Posterior cingulate gyrus (tissue), 11 donors: ENCODE measurements at places on chromosomes 13 and 19.

DNA sequence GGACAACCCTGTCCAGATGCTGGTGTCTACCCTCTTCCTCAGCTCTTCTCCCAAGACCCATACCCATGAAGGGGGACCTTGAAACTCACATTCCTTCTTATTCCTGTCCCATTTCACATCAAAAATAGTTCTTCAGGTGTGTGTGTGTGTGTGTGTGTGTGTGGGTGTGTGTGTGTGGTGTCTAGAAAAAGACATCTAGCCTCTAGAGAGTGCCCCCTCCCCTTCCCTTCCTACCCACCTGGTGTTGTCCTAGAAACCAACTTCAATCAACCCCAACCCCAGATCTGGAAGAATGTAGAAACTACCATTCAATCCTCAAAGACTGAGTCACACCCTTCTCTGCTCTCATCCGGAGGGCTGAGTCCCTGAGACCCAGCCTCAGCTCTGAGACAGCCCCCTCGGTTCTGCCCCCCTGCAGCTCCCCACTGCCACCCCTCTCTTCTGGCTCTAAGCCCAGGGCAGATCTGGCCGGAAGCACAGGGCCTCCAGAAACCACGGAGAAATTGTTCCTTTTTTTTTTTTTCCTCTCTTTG lies 3.5 kb downstream of the KCNN4 start:
- DNase-seq: no peak

DNA sequence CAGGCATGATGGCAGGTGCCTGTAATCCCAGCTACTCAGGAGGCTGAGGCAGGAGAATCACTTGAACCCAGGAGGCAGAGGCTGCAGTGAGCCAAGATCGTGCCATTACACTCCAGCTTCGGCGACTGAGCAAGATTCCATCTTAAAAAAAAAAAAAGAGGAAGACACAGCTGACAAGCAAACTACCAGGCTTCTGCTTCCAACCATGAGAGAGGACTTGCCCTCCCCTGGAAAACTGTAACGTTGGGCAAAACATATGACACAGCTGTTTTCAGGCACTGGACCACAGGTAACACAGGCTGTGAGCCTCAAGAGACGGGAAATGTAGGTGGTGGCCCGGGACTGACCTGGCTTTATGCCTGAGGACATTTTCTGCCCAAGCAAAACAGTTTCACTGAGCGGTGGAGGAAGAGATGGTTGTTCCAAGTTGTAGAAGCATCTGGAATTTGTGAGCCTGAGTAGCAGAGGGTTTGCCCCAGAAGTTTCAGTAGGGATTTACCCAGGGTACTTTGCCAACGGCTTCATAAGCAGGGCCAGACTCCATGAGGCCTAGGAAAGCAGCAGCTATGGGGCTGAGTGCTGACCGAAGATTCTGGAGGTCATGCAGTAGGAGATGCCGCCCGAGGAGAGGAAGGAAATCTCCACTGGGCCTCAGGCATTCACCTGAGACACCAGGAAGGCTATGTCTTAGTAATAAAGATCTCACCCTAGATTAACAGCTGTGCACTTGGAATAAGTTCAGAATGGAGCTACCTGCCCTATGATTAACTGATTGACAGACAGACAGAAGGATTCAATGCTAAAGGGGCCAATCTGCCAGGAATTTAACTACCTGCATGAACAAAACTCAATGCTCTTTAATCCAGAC lies 88.0 kb downstream of the ABCC4 start:
- no peak for DNase-seq

DNA sequence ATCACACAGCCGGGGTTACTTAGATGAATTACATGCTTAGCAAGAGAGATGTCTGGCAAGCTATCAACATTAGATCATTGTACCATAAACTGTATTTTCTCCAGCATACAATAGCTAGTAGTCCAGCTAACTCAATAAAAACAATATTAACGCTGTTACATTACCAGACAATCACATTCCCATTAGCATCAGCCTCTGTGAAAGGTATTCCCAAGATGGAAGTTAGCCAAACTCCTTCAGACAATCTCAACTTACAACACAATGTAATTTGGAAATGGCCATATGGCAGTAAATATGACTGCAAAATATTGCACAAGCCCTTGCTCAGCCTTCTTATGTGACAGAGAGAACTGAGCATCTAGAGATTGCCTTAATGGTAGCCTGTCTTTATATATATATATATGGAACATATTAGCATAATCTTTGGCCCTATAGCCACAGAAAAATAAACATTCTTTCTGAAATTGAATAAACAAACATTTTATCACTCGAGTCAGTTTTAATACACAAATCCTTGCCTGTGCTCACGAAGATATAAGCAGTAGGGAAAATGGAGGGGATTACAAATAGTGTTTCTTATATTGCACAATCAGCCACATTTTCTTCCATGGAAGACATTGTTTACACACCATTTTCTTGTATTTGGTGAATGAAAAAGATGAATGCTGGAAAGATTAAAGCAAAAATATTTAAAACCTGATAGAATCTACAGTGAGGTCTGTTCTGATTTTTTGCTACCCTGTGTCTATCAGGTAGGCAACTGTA lies 1060.5 kb downstream of the DIAPH3 start:
- no peak for DNase-seq

DNA sequence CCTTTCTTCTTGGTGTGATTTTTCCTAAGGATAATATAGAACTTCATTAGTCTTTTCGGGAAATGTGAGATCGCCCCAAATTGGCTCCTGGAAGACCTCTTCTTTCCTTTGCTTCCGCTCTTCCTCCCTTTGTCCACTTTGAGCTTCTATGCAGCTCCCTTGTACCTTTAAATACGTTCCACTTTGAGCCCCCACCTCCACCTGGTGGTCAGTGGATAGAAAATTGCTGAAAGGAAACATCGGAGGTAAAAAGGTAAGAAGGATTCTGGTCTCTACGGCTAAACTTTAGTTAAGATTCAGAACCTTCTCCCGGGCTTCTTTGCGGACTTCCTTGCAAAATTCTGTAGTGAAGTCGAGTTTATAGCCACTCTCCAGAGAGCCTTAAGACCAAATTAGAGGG lies 55.0 kb upstream of the TM9SF2 start:
- DNase-seq: no peak

DNA sequence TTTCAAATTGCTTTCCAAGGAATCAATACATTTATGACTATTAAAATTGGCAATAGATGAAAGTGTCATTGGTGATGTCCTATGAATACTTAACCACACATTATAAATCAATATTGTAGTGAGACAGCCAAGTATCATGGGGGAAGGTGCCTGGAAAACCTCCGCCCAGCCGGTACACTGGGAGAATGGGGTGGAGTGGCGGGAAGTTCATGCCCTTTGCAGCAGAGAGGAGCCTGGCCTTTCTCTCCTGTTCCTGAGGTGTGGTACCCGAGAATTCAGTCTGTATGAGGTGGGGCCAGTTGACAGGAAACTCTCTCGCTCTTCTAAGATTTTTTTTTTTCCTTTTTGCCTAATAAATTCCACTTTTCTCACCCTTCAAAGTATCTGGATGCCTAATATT lies 25.4 kb upstream of the ABCC4 start:
- DNase-seq: no peak

DNA sequence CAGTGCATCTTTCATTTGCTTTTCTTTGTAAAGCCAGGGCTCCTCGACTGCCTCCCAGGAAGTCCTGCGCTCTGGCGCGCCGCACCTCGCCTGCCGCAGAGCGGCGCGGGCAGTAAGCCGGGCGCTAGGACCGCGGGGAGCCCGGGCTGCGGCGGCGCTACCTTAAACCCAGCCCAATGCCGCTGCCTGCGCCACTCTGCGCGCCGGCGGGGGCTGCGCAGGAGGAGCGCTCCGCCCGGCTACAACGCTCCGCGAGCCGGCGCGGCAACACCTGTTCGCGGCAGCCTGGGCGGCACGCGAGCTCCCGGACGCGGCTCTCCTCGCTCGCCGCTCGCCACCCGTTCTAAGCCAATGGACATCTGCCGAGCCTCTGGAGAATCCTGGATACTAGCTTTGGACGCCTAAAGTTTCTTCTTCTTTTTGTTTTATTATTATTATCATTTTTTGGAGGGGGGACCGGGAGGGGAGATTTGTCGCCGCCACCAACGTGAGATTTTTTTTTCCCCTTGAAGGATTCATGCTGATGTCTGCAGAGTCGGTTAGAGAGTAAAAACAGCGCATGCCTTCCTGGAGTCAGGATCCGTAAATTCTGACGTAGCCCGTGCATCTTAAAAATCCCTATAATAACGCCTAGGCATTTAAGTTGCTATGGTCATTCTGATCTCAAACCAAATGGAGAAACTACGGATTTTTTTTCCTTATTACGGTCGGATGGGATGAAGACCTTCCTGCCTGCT lies at the start of gene FGF9:
TSS of gene FGF9 (plus strand) at position 191 of the 737 bp plus-strand sequence. CDS start 840 bp downstream, outside the sequence.
- DNase-seq: peak; percentile 71

GRCh38 chr13:35473802-35474201 lies 2.7 kb downstream of the MAB21L1 start:
- no peak for DNase-seq

- DNase-seq: no peak
Measured at GRCh38 chr13:49082653-49083536, 107.2 kb downstream of the FNDC3A start.

- no peak for DNase-seq
Measured at GRCh38 chr13:43676320-43676719, 110.5 kb downstream of the ENOX1 start.

GRCh38 chr19:17843292-17843827 lies 4.4 kb downstream of the JAK3 start:
- DNase-seq: no peak

- no peak for DNase-seq
Measured at GRCh38 chr13:26442541-26442940, 114.9 kb upstream of the WASF3 start.

- no peak for DNase-seq
Measured at GRCh38 chr19:6766357-6767080, 716 bp downstream of the SH2D3A start.

- no peak for DNase-seq
Measured at GRCh38 chr19:18663940-18664530, 19.4 kb upstream of the CRTC1 start.

DNA sequence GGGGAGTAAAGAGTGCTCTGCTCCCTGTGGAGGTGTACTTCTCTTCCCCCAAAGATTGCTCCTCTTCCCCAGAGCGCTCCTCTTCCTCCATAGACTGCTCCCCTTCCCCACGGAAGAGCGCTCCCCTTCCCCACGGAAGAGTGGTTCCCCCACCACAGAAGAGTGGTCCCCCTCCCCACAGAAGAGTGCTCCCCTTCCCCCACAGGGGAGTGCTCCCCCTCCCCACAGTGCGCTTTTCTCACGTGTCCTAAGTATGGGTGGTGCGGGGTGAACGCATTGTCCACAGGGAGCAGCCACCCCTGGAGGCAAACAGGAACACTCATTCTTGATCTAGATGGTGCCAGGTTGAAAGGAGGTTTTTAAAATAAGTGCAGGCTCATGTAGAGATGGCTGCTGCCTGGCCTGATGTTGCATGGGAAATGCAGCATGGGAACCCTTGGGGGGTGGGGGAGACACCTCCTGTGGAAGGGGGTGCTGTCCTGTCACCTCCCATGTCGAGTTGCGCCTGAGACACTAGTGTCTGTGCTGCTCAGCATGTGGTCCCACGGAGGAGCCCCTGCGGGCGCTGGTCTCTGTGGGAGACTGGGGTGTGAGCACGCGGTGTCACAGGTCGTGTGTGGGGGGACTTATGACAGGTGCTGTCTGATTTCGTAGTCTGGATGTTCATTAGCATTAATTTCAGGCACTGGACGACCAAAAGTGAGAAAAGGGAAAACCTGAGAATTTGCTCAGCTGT lies 52.2 kb downstream of the ATP11A start:
- DNase-seq: no peak

DNA sequence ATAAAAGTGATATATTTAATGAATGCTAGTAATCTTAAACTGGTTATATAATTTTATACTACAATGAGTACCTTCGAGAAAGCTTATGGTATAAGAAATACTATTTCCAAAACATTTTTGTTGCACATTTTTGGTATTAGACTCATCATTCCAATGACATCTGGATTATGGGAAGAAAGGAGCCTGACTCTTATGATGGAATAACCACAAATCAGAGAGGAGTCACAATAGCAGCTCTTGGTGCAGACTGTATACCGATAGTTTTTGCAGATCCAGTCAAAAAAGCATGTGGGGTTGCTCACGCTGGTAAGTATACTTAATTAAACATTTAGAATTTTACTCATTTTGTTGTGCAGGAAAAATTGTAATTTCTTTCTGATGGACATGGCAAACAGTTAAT lies 3.9 kb downstream of the LACC1 start:
- no peak for DNase-seq

GRCh38 chr19:7678971-7679751 lies 1.5 kb upstream of the TRAPPC5 start:
- DNase-seq: no peak

DNA sequence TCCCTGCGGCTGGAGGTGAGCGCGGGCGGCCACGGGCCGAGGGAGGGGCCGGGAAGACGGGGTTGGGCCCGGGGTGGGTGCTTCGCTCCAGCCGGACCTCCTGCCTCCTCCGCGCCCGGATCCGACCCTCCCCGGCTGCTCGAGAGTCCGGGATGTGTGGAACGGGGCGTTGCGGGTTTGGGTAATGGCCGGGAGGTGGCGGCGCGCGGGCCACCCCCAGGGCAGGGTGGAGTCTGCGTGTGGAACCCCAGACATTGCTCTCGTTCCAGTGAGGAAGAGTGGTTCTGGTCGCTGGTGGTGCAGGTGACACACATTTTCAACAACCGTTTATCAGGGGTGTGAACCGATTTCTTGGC lies 38.8 kb downstream of the ARHGEF7 start:
- DNase-seq: no peak

DNA sequence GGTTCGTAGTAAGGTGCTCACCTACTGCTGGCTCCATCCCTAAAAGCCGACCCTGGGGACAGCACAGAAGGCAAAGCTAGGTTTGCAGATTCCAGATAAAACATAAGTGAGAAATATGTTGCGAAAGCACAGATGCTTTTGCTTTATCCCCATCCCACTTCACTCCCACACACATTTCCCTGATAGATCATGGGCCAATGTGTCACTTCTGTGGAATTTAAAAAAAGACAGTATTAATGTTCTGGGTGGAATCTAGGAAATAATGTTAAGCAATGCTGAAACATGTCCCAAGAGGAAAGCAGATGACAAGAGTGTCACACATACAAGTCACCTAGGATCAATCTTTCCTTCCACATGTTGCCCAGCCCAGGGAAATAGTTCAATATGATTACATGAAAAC lies 661.0 kb upstream of the MIR17HG start:
- DNase-seq: no peak

GRCh38 chr13:28347456-28348371 lies 147.2 kb downstream of the FLT1 start:
- DNase-seq: no peak

GRCh38 chr13:93549326-93550005 lies 322.9 kb downstream of the GPC6 start:
- no peak for DNase-seq

DNA sequence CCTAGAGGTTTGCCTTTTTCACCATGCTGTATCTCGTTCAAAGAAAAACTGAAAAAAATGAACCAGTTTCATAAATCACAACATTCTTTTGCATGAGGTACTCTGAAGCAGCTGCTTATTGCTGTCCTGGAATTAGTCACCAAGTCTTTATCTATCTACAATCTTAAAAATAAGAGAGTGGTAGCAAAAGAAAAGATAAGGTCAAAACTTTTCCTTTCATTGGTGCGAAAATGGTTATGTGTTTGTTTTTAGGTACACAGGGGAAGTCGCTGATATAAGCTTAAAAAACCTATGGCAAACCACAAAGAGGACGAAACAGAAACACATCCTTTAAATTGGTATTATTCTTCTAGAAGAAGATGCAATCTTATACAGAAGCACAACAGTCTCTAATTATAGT lies 20.7 kb downstream of the OBI1 start:
- DNase-seq: no peak

- DNase-seq: no peak
Measured at GRCh38 chr19:28427376-28428083, 785.4 kb downstream of the UQCRFS1 start.

- no peak for DNase-seq
Measured at GRCh38 chr19:29690842-29691241, 24.2 kb downstream of the C19orf12 start.
